ENCODE measurements at places on chromosomes 12 and 14.
A peak's percentile ranks its signal among the peaks of the same experiment; 100 is the strongest.

- DNase-seq = no peak
These were observed 55.1 kb downstream of the IFT81 start for GRCh38 chr12:110179291-110179690.

- no peak for DNase-seq
These were observed 513 bp downstream of the HOXC11 start for GRCh38 chr12:53973236-53974042.

DNA sequence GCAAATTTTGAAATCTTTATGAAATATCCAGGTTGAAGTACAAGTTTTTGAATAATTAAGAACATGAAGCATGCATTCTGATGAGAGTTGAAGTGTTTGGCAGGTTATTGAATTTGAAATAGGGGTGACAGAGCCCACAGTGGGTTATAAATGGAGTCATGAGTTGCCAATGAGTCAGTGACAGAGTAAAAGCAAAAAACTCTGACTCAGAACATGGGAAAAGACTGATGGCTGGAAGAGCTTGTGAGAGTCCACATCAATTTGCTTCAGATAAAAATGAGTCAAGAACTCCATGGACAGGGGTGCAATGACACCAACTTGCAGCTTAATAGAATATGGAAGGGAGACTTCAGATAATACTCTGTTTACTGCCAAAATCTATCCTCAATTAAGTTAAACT is 105.3 kb downstream of the SLC6A15 start:
- no peak for DNase-seq

DNA sequence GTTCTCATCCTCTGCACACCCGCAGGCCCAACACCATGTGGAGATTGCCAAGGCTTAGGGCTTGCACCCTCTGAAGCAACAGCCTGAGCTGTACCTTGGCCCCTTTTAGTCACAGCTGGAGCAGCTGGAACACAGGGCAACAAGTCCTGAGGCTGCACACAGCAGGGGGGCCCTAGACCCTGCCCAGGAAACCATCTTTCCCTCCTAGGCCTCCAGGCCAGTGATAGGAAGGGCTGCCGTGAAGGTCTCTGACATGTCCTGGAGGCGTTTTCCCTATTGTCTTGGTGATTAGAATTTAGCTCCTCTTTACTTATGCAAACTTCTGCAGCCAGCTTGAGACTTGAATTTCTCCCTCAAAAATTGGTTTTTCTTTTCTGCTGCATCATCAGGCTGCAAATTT is 373.5 kb upstream of the CLEC14A start:
- DNase-seq = no peak

- no peak for DNase-seq
These were observed 131.3 kb downstream of the PTPRO start for GRCh38 chr12:15453613-15454012.

DNA sequence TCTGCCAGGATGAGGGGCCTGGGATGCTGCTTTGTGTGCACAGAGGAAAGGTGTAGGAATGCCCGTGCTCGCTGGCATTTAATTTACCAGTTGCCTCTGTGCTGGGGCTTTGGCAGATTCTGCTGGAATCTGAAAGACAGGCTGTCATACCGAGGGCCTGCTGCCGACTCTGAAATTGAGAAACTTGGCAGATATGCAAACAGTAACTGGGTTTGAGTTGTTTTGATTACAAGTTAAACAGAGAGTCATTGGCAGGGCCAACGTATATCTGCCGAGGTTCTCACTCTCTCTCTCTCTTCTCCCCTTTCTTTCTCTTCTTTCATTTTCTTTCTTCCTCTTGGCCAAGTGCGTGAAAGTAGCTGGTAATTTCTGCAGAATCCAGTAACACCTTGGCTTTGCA is 618.7 kb downstream of the VRK1 start:
- DNase-seq = no peak

- no peak for DNase-seq
These were observed 408 bp upstream of the KRT72 start for GRCh38 chr12:52601671-52602070.

DNA sequence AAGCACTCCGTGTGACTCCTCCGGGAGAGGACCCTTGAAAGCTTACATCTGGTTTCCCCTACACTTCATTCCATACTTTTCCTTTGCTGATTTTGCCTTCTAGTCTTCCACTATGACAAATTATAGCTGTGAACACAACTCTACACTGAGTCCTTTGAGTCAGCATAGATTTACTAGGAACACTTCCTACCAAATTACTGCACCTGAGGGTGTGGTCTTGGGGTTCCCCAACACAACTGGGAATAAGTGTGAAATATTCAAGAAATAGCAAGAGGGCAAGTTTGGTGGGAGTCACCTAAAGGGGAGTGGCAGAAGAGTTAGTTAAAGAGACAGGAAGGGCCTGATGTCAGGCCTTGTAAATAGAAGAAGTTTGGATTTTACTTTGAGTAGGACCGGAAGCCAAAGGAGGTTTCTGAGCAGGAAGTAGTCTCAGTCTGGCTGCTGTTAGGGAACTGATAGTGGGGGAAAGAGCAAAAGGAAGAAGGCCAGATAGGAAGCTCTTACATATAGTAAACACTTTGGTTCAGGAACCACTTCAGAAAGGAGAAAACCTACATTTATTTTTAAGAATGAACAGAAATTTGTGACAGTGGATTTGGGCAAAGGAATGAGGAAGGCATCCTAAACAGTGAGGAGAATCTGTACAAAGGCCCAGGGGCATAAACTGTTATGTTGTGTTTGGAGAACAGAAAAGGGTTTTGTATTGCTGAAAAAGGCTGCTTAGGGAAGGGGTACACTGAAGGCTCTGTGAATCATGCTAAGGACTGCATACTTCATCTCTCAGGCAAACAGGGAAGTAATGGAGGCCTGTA is 14.2 kb downstream of the SEL1L start:
- no peak for DNase-seq

GRCh38 chr12:75581515-75581914 is 70.1 kb upstream of the KRR1 start:
- peak; percentile 36 for DNase-seq

GRCh38 chr12:124898200-124898922 is 16.1 kb downstream of the UBC start:
- DNase-seq = peak; percentile 37

GRCh38 chr12:112252184-112252583 is 126.8 kb downstream of the TRAFD1 start:
- DNase-seq = no peak

GRCh38 chr12:10110256-10110844 is 11.6 kb upstream of the CLEC1A start:
- DNase-seq = no peak

- no peak for DNase-seq
These were observed 11.4 kb upstream of the SLC25A3 start for GRCh38 chr12:98582093-98582492.

DNA sequence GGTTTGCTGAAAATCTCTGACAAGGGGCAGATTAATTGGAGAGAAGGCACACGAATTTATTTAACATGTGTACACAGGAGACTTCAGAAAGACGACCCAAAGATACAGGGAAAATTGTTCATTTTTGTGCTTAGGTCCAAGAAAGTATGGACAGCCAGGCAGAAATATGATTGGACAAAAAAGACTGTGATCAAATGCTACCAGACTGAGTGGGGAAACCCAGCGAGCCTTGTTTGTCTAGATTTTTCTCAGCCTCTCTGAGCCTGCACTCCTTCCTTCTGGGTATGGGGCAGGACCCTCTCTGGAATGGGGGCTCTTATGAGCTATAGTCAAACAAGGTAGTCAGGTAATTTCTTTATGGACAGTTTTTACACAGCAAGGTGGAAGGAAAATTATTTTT is 10.4 kb upstream of the CIPC start:
- DNase-seq = no peak

- DNase-seq = no peak
These were observed 42.6 kb upstream of the C12orf42 start for GRCh38 chr12:103538397-103538796.

DNA sequence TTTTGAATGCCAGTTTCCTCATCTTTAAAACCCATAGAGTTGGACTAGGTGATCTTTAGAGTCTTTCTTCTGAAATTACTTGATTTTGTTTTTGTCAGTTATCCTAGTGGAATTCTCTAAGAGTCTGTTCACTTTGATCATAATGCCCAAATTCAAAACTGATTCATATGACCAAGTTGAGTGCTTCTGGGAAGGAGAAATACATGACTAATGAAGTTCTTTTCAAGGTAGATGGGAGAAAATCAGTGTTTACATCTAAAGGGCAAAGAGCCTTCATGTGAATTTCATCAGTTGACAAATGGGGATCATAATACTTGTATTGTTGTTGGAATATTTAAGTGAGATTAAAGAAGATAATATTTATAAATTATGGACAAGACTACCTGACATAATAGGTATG is 53.2 kb downstream of the ERC1 start:
- DNase-seq = no peak

DNA sequence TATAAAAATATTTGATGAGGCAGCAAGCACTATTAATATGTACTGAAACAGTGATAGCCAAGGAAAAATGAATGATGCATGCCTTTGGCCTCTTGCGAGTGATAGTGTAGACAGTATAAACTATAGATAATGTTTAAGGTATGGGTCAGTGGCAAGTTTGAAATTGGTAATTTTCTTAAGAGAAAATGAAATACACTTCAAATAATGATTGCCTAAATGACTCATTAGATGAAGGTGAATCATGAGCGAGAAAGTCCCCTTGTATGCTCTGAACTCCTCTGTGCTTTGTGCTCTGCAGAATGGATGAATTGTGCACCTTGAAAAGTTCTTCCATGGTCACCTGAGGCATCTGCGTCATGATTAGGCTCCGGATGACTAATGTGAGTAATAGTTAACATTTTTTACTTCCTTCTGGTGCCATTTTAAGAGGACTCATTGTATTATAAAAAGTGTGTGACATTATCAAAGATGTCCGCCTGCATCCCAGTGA is 84.9 kb upstream of the RTL1 start:
- no peak for DNase-seq

DNA sequence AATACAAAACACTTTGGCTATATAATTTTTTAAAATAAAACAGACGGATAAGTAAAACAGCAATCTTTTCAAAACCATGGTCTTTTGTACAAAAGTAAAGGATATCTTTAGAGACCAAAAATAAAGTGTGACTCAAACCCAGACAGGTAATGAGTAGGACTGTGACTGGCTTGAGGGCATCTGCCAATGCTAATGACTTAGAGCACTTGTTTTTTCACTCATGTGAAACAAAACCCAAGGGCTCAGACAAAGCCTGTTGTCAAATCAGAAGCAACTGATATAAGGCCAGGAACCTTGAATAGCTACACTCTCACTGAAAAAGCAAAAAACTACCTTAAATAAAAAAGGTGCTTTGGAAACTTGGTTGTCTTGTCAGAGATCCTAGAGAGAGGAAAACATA is 357.4 kb downstream of the TMEM117 start:
- DNase-seq = no peak

DNA sequence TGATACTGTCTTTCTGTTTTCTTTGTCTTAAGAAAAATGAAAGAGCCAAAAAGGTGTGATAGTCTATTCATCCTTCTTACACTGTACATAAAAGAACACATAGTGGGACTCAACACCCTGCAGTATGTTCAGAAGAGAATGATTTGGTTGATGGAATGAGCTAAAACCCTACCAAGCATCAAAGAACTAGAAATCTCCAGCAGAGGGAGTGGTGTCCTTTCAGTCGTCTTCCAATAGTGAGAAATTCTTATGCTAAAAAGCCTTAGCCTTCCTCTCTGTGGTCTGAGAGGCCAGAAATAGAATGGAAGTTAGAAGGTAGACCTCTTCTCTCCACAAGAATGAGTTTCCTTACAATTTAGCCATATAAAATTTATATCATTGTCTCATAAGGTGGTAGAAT is 393.4 kb upstream of the SEL1L start:
- DNase-seq = peak; percentile 0

GRCh38 chr12:113802000-113802749 is 163.9 kb downstream of the RBM19 start:
- no peak for DNase-seq

GRCh38 chr14:49865431-49865859 is 12.9 kb upstream of the NEMF start:
- peak; percentile 53 for DNase-seq

GRCh38 chr12:66403746-66404145 is 101.5 kb downstream of the HELB start:
- DNase-seq = no peak

DNA sequence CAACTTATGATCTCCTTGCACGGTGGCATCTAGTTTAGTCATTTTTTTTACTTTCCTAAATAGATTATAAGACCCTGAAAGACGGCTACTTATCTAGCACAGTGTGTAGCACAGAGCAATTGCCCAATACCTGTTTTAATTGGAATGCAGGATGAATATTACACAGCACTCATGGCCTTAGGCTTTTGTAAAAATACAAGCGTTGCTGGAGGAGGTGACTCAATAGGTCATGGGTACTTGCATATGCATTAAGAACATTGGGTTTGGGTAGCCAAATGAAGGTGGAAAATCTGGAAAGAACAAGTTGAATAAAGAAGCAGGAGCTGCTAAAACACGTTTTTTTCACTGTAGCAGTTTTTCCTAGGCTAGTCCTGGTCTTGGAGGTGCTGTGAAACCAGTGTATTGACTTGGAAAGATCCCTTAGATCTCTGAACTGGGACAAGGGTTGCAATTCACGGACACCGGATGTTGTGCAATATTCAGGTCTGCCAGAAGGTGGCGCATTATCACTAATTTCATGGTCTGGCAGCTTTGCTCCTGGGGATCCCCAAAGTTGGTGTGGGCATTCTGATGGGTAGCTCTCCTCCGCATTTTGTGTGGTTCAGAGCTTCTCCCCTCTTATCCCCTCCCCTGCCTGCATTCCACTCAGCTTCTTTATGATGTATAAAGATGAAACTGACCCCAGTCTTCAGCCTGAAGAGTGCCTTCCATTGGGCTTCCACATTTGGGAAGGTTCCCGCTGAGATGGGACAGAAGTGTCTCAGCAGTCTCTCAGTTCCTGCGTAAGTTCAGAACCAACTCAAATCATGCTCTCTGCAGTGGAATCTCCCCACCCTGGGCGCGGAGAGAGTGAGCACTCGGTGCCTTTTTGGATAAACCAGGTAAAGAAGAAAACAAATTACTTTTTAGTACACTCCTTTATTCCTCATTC is 278.3 kb downstream of the NRXN3 start:
- DNase-seq = peak; percentile 37

GRCh38 chr12:53603804-53604203 is 22.4 kb downstream of the ATF7 start:
- DNase-seq = no peak

- DNase-seq = no peak
These were observed 157.3 kb downstream of the AEBP2 start for GRCh38 chr12:19596434-19597166.

DNA sequence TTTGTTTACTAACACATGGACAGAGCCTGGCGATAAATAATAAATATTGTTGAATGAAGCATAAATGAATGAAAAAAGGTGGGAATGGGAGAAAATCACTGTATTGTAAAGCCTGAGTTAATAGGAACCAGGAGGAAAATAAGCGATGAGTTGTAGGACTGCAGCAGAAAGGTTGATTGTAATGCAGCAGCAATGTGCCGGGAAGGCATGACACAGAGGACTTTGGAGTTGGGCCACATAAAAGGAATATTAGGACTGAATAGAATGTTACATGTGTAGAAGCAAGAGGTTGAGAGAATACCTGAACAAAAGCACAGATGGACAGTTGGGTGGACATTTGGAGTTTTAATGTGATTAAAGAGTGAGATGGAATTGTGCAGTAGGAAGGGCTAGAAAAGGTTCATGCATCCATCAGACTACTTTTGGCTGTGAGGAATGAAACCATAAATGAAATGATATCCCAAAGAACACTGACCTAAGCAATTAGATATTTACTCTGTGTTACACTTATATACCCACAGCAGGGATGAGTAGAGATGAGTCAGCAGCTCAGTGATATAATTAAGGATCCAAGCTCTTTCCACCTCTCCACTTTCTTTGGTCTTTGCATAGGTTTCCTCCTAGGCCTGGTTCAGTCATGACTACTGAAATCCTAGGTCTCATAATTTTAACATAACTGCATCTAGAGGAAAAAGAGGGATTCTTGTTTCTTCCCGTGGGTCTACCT is 55.4 kb downstream of the CCER1 start:
- no peak for DNase-seq
